ENCODE measurements at places on chromosomes 4 and X.

GRCh38 chrX:28016823-28017222 lies 35.6 kb upstream of the DCAF8L1 start:
- no peak for DNase-seq

- DNase-seq = no peak
Measured at GRCh38 chr4:11299836-11300235, 128.9 kb downstream of the HS3ST1 start.

DNA sequence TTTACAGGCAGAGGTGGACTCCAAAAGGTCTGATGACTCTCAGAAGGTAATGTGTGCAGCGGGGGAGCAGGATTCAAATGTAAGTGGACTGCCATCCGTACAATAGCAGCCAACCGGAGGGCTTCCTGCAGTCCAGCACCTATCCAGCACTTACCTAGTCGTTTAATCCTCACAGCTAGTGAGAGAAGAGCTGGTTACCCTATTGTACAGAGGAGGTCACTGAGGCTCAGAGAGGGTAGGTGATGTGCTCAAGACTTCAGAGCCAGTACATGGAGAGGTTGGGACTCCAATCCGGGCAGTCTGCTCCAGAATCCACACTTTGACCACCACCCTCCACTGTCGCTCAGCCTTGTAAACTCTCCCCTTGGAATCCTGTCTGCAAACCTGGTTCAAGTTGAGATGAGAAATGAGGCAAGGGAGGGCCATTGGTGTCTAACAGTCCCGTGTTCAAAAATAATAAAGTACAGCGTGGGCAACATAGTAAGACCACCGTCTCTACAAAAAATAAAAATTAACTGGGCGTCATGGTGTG lies 22.5 kb upstream of the JAKMIP1 start:
- no peak for DNase-seq

- no peak for DNase-seq
Measured at GRCh38 chr4:122668241-122668640, 47.4 kb upstream of the IL21 start.

GRCh38 chrX:105121186-105121585 lies 99.3 kb downstream of the TEX13A start:
- no peak for DNase-seq

DNA sequence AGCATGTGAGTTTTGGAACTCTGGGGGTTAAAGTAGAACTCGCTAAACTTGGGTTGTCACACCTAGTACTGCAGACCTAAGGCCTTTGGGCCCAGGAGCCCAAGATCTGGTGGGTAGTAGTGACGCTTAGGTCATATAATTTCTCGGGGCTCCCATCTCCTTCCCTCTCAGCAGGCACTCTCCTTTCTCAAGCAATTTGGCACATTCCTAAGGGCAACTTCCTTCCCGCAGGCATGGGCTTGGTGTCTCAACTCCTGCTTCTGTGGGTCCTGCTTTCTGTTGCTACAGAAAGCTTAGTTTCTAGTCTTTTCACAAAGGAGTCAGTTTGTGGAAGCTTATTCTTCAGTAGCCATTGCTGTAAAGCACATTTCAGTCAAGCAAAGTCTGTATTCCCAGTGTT lies 10.4 kb upstream of the EDA start:
- DNase-seq = no peak

DNA sequence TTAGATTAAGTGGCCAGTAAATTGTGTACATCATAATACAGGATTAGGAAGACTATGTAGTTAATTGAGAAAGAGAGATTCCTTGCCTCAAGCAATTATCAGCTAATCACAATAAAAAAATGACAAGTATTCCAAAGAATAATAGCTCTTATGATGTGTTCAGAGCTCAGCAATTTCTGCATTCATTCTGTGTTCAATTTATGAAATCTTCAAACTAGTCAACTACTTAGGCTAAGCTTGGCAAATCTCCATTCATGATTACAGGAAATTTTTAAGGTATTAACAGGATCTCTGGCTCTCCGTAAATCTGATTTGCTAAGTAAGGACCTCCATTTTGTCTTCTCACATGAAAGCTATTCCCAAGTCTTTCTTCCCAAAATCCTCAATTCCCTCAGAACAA lies 256.9 kb upstream of the TEX13A start:
- no peak for DNase-seq

- no peak for DNase-seq
Measured at GRCh38 chr4:81594490-81595159, 122.9 kb upstream of the RASGEF1B start.

DNA sequence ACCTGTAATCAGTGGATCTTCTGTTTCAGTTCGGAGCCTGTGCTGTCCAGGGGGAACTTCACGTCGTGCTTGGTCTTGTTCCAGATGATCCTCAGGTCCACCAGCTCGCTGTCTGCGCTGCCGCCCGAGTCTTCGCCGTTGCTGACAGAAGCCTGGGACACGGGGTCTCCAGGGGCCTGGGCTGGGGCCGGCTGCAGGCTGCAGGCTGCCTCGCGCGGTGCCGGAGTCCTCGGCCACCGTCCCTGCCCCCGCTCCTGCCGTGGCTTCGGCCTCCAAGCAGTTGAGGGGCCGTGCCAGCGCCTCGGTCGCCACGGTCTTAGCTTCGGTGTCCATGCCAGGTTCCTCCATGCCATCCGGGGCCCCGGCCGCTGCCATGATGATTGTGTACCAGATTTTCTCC lies 37.3 kb upstream of the CCNI start:
- DNase-seq = no peak

- no peak for DNase-seq
Measured at GRCh38 chr4:14831416-14831815, 170.9 kb upstream of the CPEB2 start.

DNA sequence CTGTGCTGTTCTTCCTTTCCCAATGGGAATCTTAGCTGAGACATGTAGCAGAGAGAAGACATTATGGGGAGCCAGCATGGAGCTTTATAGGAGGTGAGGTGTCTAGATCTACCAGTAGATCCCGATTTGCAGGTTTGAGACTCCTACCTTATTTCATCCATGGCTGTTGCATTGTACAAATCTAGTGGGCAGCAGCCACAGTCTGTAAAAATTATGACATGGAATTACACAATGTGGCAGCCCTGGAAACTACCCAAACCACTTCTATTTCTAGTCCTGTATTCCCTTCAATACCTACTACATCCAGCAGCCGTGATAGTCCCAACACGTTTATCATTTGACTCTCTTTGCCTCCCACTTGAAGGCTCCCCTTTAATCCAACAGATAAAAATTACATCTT lies 8.1 kb downstream of the ATP7A start:
- no peak for DNase-seq

- peak; percentile 20 for DNase-seq
Measured at GRCh38 chr4:108398316-108398715, 222.1 kb upstream of the RPL34 start.

DNA sequence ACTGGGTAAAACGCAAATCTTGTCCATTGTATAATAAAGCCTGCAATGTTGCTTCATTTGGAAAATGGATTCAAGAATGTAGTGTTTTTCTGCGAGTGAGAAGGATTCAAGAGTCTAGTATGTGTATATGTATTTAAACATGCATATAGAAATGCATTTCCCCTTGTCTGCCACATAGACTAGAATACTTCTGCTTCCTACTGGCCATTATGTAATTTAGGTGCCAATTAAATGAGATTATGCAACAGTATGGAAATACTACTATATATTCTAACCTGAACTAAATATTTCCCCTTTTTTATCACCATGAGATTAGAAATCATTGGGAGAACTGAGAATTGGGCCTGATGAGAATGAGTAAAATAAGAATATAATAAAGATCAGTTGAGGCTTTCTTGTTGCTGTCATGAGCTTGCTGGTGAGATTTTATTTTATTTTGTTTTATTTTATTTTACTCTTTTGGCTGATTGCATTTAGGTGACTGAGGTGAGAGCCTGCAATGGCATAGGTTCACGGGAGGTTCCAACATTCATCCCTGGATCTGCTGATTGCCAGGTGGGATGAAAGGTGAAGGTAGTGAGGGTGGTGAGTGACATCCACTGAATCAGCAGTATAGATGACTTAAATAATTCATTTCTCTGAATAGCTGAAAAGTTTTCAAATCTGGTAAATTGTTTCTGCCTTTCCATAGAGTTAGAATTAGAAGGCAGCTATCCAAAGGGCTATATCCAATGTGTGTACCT lies 95.6 kb upstream of the SLC4A4 start:
- DNase-seq = no peak

DNA sequence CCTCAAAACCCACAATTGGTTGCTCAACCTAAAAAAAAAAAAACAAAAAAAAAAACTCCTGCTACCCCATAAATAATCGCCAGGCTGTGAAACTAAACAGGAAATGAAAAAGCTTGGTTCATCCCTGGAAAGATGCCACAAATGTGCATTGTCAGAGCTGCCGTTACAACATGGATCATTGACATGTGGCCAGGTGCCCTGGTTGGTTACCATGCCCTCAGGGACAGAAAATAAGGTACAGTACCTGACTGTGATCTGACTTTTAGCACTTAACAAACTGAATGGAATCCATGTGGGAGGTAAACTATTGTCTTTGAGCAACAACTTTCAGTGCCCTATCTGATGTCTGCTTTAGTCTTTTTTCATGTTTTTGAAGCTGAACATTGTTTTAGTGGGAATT lies 118.0 kb upstream of the RPL34 start:
- DNase-seq = no peak

DNA sequence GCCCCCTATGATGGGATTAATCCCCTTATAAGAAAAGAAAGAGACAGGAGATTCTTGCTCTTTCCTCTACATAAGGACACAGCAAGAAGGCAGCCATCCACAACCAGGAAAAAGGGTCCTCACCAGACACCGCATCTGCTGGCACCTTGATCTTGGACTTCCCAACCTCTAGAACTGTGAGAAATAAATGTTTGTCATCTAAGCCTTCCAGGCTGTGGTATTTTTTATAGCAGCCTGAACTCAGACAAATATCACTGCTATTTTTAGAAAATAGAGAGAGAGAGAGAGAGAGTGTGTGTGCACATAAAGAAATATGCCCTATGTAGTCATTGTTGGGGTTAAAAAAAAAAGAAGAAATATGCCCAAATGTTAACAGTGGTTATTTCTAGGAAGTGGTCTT lies 104.2 kb downstream of the PAPSS1 start:
- DNase-seq = no peak

DNA sequence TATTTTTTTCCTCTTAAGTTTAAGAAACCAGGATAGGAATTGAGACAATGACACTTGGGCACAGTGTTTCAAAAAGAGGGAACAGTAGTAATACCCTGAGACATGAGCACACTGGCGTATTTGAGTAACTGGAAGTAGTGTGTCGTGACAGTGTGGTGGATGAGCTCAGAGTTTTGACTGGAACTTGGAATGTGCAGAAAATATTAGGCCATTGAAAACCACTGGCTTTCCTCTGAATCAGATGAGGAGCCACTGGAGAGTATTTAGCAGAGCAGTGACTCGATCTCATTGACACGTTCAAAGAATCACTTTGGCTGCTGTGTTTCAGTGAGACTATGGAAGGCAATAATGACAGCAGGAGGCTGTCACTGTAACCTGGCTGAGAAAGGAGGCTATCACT lies 1531.2 kb downstream of the STIM2 start:
- no peak for DNase-seq

All from CD4-positive, alpha-beta memory T cell (primary cell).